ENCODE measurements at places on chromosomes 13 and 19.

DNA sequence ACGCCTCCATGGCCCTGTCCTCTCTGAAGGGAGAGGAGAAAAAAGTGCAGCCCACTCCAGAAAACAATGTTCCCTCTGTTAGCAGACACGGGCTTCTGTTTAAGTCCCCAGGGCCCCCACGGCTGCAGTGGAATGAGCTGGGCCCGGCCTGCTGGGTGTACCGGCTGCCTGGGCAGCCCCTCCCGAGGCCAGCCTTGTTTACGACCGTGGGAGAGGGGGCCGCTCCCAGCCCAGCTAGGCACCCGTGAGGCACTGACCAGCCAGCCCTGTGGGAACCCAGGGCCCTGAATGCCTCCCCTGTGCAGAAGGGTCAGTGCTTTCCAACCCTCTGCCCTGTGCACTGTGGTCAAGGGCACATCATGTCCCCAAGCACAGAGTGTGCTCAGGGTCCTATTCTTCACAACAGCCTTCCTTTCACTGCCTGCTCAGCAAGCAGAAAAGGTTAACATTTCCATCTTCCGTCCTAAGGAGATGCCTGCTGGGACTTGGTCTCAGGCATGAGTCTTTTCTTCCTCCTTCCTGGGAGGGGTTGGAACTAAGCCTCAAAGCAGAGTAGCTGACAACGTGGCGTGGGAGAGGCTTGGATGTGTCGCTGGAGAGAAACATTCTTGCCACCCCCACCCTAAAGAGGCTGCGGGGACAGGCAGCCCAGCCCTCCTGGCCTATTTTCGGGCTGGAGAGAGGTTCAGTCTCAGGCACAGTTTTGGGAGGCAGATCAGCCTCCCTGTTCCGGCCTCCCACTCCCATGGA, 90.1 kb downstream of the RGCC start:
- H3K36me3 ChIP-seq: no peaks in the 10 kb centered on the region
- no peaks in the 10 kb centered on the region for H3K27me3 ChIP-seq
- H3K27ac ChIP-seq: peak overlapping the region; percentile 71
- peak; percentile 84 for DNase-seq
- peaks cover 9% of the 10 kb centered on the region for H3K4me1 ChIP-seq

- H3K27ac ChIP-seq: no peak overlapping the region
- H3K4me1 ChIP-seq: no peaks in the 10 kb centered on the region
- no peak overlapping the region for H3K4me3 ChIP-seq
- peaks cover 8% of the 10 kb centered on the region for H3K36me3 ChIP-seq
- DNase-seq: no peak
- no peaks in the 10 kb centered on the region for H3K27me3 ChIP-seq
Measured at GRCh38 chr19:27748551-27749152, 1464.3 kb downstream of the UQCRFS1 start.

DNA sequence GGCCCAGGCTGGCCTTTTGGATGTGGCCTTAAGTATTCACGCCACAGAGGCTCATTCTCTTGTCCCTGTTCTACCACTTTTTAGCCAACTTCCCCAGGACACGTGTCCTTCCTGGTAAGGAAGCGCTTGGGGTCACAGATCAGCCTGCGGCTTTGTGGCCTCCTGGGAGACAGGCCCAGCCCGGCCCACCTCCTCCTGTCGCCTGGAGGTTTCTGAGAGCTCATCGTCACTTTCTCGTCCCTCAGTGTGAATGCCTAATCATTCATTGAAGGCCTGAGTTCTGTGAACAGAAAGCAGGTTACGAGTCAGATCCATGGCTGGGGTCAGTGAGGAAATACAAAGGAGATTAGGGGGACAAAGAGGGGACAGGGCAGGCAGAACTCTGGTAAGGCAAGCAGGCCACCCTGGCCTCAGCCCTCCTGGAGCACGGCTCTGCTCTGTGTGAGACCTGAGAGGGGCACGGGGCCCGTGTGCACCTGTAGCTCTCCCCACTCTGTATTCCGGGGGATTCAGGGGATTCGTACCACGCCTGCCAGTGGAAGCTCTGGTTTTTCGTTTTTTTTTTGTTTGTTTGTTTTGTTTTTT, 38.6 kb upstream of the TSHZ3 start:
- no peaks in the 10 kb centered on the region for H3K27me3 ChIP-seq
- no peaks in the 10 kb centered on the region for H3K4me1 ChIP-seq
- H3K4me3 ChIP-seq: no peak overlapping the region
- no peaks in the 10 kb centered on the region for H3K36me3 ChIP-seq
- DNase-seq: no peak

GRCh38 chr19:40831502-40832430, 18.5 kb downstream of the CYP2A6 start:
- H3K4me1 ChIP-seq: peaks cover 9% of the 10 kb centered on the region
- H3K4me3 ChIP-seq: no peak overlapping the region
- no peaks in the 10 kb centered on the region for H3K27me3 ChIP-seq

- no peak overlapping the region for H3K27ac ChIP-seq
- no peak for DNase-seq
- H3K4me3 ChIP-seq: no peak overlapping the region
- no peaks in the 10 kb centered on the region for H3K27me3 ChIP-seq
- no peaks in the 10 kb centered on the region for H3K4me1 ChIP-seq
- H3K36me3 ChIP-seq: no peaks in the 10 kb centered on the region
Measured at GRCh38 chr19:2691951-2692350, 10.5 kb downstream of the GNG7 start.

Data from sigmoid colon (tissue), 7 donors.